ENCODE measurements at places on chromosomes 7 and 10. TPM values are rescaled to one million over a fixed set of nuclear protein-coding genes. Genes with fewer than 3 reads are reported as not detected.

GRCh38 chr7:27263781-27264180 is 21.2 kb downstream of the EVX1 start:
- no peak for DNase-seq

The TRPV5 gene
- 0.24 TPM for polyA plus RNA-seq

GRCh38 chr10:13491747-13492360 is 37.0 kb downstream of the BEND7 start:
- no peak for DNase-seq

DNA sequence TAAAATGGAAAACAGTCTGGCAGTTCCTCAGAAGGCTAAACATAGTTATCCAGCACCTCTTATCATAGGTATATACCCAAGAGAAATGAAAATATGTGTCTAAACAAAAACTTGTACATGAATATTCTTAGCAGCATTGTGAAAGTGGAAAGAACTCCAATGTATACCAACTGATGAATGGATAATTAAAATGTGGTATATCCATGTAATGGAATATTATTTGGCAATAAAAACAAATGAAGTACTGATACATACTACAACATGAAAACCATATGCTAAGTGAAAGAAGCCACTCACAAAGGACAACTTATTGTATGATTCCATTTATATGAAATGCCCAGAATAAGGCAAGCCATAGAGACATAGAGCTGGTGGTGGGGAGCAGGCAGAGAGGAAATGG is 32.2 kb upstream of the NAMPT start:
- no peak for DNase-seq

The BEND7 gene
- 20.3 TPM for polyA plus RNA-seq

DNA sequence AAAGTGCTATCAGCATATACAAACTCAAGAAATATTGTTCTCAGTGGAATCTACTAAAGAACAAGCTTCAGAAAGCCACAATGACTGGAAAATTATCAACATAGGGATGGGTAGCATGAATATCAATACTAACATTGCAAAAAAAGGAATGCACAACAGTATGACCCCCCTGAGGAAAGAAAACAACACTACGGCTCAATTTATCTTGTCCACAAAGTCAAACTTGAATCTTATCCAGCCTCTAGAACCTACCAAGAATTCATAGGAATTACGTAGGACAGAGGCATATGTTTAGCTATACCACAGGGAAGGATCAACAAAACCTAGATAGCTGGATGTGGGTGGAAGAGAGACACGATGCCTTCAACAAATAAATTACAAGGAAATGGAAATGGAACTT is 54.6 kb downstream of the AGMO start:
- DNase-seq: no peak

DNA sequence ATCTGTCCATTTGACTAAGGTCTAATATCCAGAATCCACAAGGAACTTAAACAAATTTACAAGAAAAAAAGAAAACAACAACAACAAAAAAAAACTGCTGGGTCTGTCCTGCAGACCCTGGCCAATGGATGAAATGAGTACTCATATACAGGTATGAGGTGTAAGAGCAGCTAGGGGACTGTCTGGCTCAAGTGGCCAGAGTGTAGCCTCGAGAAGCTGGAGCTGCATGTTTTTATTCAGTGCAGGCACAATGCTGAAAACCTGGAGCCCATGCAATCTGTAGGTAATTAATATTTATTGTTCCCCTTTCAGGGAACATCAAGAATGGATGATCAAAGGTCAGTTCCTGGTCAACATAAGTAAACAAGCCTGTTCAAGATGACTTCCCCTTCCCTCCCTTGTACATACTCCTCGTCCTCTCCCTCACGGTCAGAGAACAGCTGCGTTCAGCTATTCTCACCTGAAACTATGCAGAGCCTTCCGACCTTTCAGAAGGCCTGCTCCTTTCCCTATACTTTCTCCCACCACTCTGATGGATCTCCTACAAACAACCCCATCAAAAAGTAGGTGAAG is 15.5 kb downstream of the CYP2C19 start:
- no peak for DNase-seq

DNA sequence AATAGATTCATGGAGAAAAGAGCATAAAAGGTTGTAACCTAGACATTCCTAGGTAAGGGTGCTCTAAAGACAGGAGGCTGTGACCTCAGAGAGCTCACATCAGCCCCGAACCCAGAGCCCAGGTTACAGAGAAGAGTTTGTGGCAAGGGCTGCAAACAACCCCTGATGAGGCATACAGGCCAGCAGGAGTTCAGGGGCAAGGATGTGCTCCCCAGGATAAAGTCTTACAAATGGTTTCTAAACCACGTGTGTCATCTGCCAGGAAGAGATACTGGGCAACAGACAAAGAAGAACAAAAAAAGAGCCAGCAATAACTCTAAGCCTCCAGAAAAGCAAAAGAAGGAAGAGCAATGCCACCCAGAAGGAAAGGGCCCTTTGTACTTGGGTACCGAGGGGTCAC is 27.7 kb downstream of the NCAPG2 start:
- no peak for DNase-seq
